ENCODE measurements at places on chromosomes 7 and 10. TPM values are rescaled to one million over a fixed set of nuclear protein-coding genes. Genes with fewer than 3 reads are reported as not detected.

DNA sequence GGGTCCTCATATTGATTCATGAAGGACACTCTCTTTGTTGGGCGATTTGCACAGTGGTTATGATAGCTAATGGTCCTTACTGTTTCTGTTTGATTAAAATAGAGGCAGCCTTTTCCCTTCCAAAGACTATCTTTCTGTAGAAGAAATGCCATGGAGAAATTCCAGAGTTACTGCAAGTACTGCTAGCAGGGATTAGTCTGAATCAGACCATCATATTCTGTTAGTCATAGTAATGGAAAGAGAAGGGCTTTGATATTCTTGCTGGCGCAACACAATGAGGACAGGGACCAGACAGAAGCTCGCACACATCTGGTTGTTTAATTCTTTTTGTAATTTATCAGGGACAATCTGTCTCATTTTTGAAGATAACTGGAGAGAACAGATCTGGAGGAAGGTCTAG, 304.5 kb upstream of the FZD8 start:
- no peak for DNase-seq

DNA sequence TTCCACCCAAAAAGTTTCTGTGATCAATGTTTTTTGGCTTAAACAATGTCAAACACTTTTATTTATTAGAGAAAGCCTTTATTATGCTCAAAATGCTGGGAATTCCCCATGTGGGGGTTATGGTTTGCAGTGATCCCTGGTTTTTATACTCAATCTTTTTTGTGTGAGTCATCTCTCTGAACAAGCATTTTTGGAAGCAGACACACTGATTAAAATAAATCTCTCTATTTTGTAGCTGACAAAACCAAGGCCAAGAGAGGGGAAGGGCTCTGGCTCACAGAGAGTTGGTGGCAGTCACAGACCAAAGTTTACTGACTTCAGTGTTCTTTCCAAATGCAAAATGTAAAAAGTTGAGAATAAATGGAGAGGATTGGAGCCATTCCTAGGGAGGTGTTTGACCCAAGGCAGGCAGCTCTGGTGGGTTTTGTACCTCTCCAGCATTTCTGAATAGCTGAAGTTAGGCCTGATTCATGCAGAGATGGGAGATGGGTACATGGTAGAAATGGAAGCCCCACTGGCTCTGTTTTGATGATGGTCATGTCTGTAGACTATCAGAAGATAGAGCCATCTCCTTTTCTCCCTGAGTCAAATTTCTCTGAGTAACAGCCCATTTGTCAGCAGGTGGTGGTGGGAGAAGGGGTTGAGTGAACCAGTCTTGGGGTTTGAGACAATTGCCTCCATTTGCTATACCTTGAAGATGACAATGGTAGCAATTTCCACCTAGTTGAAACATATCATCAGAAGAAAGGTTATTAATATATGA, 45.4 kb upstream of the NAMPT start:
- peak; percentile 78 for DNase-seq

DNA sequence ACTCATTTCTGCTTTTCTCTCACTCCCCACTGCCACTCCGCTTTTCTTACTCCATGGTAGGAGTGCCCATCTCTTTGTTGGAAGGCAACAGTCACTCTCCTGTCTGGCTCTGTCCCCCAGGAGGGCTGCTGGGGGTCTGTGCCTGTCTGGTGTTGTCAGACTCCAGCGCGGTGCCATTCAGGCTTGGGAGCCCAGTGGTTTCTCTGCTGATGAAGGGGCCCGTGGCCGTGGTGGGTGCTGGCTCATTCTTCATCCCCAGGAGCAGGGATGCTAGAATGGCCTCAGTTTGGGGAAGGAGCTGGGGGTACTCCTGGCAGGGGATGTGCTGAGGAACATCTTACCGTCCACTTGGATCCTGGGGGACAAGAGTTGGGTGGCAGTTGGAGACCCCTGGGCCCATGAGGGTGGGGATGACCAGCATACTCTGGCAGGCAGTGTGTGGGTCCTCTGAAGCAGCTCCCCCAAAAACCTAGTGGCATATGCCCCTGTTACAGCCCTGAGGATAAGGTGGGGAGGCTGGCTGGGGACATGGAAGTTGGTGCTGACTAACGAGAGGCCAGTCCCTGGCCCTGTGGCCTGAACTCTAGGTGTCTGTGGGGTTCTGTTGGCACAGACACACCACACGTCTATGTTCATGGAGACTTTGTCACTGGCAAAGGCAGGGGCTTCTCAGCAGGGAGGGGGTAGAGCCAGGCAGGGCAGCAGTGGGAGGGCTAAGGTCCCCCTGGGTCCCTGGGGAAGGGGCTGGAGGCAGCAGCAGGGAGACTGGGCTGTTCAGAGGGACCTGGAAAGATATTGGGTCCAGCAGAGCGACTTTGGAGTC, 102.8 kb upstream of the RET start:
- no peak for DNase-seq

- no peak for DNase-seq
Observed at GRCh38 chr10:76453997-76454396, 1022.6 kb downstream of the LRMDA start.

DNA sequence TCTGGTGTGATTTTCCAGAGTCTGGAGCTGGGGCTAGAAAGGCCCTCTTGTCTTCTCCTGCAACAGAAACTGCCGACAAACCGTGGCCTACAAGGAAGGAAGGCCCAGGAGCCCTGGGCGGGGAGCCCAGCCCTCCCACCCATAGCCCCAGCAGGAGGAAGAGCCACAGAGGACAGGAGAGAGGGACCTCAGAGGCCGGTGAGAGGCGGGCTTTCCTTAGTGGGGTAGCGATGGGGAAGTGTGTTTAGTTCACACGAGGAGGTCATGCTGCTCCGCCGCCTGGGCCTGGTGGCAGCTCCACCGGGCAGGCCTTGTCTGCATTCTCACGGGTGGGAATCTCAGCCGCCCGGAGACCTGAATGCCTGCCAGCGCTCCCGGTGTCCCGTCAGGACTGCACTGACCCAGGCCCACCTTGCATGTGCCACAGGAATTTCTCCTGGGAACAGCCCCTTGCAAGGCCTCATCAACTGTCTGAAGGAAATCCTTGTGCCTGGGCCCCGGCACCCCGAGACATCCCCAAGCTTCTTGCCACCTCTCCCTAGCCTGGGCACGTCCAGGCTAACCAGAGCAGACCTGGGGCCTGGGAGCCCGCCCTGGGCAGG, 50.9 kb downstream of the ZNF467 start:
- DNase-seq = no peak

DNA sequence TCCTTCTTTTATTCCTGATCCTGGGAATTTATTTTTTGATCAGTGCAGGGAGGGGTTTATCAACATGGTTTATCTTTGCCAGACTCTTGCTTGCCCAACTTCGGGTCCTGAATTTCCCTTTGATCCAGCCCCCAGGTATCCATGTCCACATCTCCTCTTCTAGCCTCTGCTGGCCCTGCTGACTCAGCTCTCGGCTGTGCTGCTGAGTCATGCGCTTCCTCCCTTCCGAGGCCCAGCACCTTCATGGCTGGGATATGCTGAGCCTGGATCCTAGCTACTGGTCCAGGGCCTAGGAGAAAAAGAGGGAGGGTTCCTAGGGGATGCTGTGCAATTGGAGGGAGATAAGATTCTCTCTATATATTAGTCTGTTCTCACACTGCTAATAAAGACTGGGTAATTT, 380.7 kb upstream of the SHH start:
- peak; percentile 34 for DNase-seq

DNA sequence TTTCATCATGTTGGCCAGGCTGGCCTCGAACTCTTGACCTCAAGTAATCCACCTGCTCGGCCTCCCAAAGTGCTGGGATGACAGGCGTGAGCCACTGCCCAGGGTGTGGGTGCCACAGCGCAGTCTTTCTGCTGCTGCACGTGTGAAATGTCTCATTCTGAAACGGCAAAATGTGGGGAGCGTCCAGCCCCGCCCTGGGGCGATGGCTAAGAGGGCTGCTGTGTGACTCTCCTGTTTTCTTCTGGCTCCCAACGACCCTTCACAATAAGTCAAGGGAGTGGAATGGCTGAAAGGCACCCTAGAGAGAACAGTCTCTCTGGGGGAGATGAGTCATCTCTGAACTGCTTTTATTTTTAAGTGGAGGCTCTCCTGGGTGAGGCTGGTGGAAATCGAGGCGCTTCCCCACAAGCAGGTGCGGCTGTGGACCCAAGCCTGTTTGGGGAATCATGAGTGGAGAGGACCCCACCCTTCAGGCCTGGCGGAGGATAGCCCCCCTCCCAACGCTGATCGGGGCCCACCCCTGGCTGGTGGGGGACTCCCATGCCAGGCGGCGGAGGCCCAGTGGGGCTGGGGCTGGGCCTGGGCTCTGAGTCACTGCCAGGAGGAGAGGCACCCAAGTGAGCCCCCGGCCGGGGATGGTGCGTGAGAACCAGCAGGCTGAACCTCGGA, 18.0 kb downstream of the ADAP1 start:
- peak; percentile 74 for DNase-seq

DNA sequence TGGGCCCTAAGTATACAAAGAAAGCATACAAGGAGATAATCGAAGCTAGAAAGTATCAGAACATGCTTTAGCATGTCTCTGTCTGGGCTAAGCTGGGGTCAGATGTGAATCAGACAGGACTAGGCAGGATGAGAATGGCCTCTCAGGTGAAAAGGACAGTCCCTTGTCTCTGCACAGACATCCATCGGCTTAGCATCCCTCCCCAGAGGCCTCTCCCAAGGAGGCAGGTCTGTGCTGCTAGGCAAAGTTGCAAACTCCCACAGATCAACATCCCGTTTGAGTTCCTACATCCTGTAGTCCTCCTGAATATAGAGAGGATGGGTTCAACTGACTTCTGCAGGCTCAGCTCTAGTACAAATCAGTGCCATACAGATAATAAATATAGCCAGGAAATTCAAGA, 24.5 kb downstream of the CHST15 start:
- DNase-seq = no peak

- DNase-seq = no peak
Observed at GRCh38 chr10:115209133-115209532, 116.0 kb downstream of the ATRNL1 start.

DNA sequence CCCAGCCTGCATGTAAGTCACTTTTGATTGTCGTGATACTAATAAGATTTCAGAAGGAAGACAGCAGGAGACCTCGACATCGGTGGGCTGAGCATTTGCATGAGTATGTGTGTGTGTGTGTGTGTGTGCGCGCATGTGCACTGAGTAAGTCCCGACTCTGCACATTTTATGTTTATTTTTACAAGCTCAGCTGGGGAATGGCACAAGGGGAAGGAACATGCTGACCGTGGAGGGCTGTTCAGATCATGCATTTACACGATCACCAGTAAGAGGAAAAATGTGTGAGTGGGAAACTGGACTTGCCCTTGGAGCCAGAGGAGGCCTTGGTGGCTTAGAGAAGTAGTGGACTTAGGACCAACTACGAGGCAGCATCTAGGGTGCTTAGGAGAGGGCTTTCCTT, 41.3 kb downstream of the IL2RA start:
- DNase-seq = no peak

- DNase-seq = no peak
Observed at GRCh38 chr10:124562425-124563060, 100.9 kb downstream of the LHPP start.

DNA sequence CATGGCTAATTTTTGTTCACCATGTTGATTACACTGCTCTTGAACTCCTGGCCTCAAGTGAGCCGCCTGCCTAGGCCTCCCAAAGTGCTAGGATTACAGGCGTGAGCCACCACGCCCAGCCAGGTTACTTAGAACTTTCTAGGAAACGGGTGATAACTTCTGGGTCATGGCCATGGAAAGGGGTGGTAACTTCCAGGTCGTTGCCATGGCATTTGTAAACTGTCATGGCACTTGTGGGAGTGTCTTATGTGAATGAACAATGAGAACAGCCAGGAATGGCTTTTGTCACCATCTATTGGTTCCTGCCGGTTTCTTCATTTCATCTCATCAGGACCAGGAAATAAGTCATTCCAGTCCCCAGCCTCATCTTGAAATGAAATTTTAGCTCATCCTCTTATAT, 120.9 kb downstream of the SLC16A9 start:
- no peak for DNase-seq

- no peak for DNase-seq
Observed at GRCh38 chr10:102646610-102647442, 2.5 kb downstream of the TRIM8 start.

- no peak for DNase-seq
Observed at GRCh38 chr7:41994746-41995110, 242.3 kb downstream of the GLI3 start.

DNA sequence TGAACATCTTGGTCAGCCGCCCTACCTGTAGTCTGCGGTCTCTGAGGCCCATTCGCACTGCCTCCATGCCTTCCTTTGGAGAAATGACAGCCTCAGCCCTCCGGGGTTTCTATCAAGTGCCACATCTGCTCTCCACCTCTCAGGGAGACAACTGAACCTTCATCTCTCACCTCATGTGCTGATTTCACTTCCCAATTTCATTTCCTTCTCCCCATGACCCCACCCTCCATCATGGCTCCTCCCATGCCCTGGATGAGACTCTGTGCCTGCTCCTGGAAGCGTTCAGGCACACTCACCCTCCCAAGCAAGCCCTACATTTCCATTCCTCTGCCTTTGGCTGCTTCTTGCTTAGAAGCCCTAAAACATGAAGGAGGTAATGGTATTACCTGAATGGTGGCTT, 7.8 kb upstream of the SCD start:
- no peak for DNase-seq

DNA sequence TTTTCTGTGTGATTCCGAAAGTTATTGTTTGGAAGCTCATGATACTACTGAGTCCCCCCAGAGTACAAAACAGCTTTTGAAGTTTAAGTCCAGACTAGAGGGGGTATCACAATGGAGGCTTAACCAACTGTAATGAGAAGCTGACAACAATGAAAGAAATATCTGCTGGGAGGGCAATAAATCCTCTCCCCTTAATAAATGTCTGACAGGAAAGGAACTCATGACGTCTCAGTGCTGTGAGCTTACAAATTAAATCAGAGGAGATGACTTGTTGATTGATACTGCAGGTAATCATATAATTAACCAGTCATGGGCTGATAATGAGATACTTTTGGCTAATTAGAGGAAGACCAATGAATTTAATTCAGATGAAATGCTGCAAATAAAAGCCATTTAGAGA, 102.6 kb upstream of the WDR11 start:
- DNase-seq = no peak

DNA sequence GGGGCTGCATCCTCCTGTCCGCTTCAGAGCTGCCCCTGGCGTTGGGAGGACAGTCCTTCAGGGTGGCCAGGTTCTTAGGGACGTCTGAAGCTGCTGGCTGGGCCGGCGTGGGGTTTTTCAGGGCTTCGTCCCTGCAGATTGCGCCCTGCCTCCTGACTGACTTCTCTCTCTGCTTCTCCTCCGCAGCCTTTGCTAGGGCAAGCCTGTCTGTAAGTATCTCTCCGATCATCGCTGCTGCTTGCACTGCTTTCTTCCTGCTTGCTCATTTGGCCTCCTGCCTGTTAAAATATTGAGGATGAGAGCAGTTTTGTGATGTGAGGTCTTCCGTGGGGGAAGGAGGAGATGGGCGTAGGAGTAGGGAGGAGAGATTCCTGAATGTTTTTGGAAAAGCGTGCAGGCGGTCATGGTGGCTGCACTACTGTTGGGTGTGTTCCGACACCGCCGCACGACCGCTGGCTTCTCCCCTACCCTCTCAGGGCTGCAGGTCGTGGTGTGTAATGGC, 25.3 kb downstream of the PFKFB3 start:
- no peak for DNase-seq

GRCh38 chr10:86979977-86980448, 11.7 kb downstream of the ADIRF start:
- DNase-seq = no peak

Gene CPXM2
- 0.29 TPM for total RNA-seq

Gene SPDYE2
- not detected for total RNA-seq

Gene TCF7L2
- total RNA-seq = 2.1 TPM

Gene EIF3A
- 46.7 TPM for total RNA-seq

Gene PLXNA4
- 1.4 TPM for total RNA-seq

Gene ZCWPW1
- total RNA-seq = 0.20 TPM

Gene MUC3A
- not detected for total RNA-seq

Gene FAM25A
- total RNA-seq = not detected

Gene TMEM72
- not detected for total RNA-seq

Gene SFRP5
- total RNA-seq = not detected

Gene C10orf62
- total RNA-seq = not detected

Gene HACD1
- total RNA-seq = 61.7 TPM

Gene PYROXD2
- 2.0 TPM for total RNA-seq

All from RPMI7951 (cell line).